ENCODE measurements at places on chromosomes 7 and 10.

- DNase-seq = no peak
Observed at GRCh38 chr7:114354306-114354705, 60.3 kb upstream of the FOXP2 start.

DNA sequence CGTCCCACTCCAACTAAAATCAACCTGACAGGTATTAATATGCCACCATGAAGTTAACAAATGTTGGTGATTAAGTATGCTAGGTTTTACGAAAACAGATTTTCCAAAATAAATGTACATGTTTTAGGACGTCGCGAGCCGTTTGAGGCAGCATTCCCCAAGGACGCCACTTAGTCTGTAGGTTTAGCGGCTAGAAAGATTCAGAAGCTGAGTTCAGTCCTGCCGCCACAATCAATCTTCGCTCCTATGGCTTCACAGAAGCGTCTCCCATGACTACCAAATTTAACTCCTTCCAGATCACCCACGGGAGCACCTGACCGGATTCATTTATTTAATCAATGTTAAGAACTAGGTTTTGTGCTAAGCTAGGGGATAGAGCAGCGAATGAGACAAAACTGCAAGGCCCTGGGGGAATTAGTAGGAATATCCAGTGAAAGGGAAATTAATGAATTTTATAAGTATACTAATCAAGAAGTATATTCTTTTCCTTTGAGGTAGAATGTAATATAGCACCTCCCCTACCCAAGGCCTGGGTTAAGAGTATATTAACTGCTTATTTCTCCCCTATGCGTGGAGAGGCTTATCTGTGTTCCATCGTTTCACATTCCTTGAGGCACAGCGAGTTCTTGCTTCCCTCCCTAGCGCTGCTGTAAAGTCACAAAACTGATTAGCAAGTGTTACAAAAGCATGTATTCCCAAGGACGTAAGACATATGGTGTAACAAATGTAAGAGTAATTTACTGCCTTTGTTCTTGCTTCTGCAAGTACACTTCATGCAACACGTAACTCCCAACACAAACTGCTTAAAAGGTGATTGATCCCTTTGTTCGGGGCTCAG, 994 bp upstream of the CYP51A1 start:
- peak; percentile 35 for DNase-seq

GRCh38 chr7:25384788-25385505, 156.7 kb upstream of the NPVF start:
- DNase-seq = no peak

GRCh38 chr7:97090761-97091353, 26.6 kb upstream of the SDHAF3 start:
- no peak for DNase-seq

DNA sequence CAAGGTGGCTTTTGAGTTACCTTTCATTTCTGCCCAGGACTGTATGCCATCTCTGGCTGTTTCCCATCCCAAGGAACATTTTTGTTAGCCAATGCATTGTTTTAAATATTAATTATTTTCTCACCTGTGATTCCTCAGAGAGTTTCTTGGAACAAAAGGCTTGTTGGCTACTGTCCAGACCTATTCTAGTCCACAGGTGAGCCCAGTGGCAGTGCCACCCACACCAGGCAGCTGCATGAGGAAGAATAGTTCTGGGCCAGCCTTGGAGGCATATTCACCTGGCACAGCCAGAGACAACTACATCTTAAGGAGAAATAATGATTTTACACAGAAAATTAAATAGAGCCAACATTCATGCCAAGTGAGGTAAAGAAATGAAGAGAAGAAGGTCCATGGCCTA, 123.9 kb downstream of the C1GALT1 start:
- no peak for DNase-seq

GRCh38 chr7:149669121-149669818, 104.1 kb downstream of the ZNF467 start:
- peak; percentile 45 for DNase-seq

All from bronchial epithelial cell (primary cell).